ENCODE measurements at places on chromosomes 2 and 18.

DNA sequence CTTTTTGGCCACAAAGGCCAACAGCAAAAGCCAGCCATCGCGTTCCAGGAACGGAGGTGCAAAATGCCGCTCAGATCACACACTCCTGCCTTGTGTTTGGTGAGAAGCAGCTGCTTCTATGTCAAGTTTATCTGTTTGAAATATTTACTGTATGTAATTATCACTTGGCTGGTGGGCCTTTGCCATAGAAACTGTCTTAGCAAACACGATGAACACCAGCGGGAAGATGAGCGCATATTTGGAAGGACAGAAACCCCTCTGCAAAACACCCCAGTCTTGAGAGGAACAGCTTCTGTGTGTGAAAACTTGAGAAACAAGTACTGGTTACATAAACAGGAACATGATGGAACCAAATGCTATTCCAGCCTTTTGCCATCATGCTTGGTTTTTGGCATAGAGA lies 59.7 kb downstream of the SCG2 start:
- DNase-seq: no peak

- no peak for DNase-seq
These were observed 35.3 kb upstream of the PPP1CB start for GRCh38 chr2:28716265-28716865.

- no peak for DNase-seq
These were observed 135.4 kb downstream of the NBAS start for GRCh38 chr2:15425712-15426111.

DNA sequence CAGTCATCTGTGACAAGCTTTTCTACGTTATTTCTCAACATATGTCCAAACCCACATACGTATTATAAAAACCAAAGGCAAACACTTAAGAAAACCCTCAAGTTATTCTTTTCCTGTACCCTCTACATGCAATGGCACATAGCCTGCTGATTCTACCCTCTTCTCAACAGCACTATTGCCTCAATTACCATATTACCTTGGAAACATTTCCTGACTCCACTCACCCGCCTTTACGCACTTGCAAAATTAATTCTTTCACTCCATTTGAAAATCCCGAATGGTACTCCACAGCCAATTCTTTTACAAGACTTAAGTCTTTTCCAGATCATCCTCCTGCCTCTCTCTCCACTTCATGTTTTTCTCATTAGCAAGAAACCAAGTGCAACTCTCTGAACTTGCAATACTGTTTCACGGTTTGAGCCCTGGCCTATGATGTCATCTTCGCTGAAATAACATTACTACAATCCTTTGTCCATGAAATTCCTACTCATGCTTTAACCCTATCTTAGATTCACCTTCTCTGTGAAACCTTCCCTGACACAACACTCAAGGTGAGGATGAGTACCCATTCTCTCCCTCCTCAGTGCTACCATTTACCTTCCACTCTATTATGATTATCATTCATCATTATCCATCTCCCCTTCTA lies 29.0 kb downstream of the SESTD1 start:
- no peak for DNase-seq

DNA sequence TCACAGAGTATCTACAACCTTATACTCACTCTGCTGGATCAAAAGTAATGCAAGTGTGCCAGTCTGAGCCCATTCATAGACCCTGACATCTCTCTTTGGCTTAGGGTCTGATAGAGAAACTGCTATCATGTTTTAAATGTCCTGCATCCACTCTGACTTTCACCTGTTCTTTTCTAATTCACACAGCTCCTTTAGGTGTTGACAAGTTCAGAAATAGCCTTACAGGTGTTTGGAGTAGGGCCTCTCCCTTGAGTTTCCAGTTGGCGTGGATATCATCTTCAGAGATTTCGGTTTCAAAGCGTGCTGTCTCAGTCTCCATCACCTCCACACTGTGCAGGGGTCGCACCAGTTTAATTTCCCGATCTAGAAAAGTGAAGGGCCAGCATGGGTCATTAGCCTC lies 150.3 kb downstream of the PLEKHA3 start:
- no peak for DNase-seq

DNA sequence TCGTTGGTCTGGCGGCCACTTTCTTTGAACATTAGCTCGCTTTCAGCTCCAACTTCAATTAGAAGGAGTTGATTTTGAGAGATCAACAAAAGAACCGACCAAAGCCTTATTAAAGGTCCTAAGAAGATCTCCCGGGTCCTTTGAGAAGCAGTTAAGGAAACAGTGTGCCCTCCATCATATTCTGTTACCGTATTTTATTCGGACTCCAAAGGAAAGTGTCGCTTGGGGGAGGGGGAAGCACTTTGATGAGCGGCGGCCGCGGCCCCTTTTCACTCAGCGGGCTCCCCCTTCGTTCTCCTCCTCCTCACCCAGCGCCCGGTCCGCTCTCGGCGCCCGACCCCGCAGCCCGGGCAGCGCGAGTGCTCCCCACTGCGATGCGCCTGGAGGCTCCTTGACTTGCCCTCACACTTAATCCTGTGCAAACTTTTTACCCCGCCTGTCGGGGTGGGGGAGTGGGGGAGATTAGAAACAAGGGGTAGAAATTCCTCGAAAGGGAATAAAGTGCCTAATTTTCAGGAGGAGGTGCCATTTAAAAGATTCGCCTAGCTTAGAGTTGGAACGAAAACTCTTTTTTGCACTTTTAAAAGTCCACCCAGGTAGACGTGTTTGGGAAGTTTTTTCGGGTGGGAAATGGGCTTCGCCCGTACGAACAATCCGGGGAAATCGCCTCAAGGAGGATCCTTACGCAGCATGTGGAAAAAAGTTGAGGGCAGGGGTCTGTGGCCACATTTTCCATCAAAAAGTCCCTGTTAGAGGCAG lies 1.2 kb upstream of the OTX1 start:
- peak; percentile 70 for DNase-seq

DNA sequence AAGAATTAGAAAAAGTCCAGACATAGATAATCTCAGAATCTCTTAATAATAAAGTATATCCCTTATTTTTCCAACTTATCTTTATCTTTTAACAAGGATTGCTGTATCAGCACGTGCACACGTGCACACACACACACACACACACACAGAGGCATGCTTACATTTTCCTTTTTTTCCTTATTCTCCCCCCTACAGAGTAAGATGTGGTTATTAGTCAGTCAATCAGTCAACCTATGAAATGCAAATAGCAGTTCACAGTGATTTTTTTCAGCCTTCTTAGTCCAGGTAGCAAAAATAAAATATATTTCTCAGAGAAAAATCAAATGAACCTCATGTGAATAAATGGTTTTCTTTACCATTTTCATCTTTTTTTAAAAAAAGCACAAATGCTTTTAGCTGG lies 506.2 kb upstream of the SLC39A10 start:
- DNase-seq: no peak

GRCh38 chr2:86135653-86136052 lies 29.6 kb downstream of the PTCD3 start:
- no peak for DNase-seq

GRCh38 chr2:109450574-109451273 lies 163.0 kb downstream of the SEPTIN10 start:
- DNase-seq: peak; percentile 33

DNA sequence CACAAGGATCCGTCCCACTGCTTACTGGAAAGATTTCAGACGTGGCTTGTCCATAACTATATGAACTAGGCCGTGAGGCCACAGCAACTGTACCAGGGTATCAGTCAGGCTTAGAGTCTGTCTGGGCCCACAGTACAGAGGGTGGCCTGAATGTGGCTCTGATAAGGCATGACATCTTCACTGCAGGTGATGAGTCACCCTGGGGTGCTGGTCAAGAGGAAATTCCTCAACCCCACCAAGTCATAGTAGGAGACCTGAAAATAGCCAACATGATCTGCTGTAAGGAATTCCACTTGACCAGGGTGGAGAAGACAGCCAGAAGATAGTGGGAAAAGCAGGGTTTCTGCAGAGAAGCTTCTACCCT lies 107.7 kb downstream of the INHBB start:
- DNase-seq: no peak

Measured in left forelimb (tissue), 1 donor.